NCI-H187 treated with DMSO at 0.1 percent for 48 hours (cell line): ENCODE measurements at places on chromosomes 3 and 15.

DNA sequence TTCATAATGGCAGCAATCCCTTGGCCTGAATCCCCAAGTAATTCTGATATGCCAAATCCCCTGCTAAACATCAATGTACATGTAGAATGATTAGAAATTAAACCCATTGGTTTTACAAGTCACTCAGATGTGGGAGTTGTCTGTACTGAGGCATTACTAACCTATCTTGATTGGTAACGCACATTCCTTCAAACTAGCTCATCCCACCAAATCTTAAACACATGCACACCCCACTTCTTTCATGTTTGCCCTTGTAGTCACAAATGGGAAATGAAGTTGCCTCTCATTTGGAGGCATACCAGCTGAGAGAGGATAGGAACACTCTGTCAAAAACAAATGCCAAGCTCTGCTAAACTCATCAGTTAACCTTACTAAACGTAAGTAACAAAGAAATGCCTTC is 29.1 kb upstream of the MAN2C1 start:
- DNase-seq = no peak

GRCh38 chr3:138497851-138498250 is 63.4 kb downstream of the ESYT3 start:
- DNase-seq = no peak

DNA sequence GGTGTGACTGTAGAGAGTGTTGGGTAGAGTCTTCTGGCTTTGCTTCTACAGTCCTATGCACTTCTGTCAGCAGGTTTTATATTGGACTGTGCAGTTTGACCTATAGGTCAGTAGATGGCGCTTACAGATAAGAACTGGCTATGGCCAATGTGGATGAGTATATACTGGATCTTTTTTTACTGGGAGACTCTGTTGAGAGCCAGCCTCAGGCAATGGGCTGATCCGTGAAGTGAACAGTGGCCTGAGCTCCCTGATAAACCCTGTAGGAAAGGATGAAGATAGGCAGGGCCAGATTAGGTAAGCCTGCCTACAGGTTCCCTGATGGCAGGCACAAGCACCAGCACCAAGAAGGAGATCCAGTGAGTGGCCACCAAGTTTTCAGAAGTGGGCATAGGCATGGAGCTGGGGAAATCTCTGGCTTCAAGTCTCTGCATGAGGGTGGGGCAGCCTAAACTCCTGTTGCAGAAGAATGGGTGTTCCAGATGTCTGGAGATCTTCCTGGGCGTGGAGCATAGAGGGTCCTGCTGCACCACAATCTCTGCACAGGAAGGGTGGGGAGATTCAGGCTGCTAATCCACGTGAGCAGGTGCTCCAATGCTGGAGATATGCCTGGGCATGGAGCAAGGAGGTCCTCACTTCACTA is 326.0 kb upstream of the SGO1 start:
- no peak for DNase-seq

- DNase-seq = no peak
Measured at GRCh38 chr15:89400116-89400781, 65.6 kb upstream of the POLG start.

GRCh38 chr15:66195621-66196230 is 57.8 kb downstream of the MEGF11 start:
- no peak for DNase-seq

GRCh38 chr3:51559411-51559888 is 20.9 kb downstream of the RAD54L2 start:
- no peak for DNase-seq

GRCh38 chr3:64185436-64185835 is 39.8 kb downstream of the PRICKLE2 start:
- DNase-seq = no peak

GRCh38 chr15:77613814-77614213 is 18.9 kb downstream of the LINGO1 start:
- no peak for DNase-seq

DNA sequence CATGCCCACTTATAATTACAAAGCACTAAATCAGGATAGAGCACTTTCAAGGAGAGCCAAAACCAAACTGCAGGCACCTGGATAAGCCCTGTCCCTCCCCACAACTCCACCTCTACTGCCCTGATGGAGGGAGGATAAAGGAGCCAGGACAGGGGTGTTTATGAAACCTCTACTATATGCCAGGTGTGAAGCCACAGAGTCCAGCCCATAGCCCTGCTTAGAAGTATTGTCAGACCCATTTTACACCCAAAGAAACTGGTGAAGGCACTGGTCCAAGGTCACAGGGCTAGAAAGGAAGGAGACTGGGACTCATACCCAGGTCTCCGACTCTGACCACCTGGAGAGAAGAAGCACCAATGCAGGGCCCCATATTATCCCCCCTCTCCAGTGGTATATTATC is 48.7 kb downstream of the SH3BP5 start:
- no peak for DNase-seq

GRCh38 chr15:46410705-46411104 is 775.9 kb downstream of the SQOR start:
- no peak for DNase-seq
